CD4-positive, alpha-beta T cell (primary cell): ENCODE measurements at places on chromosomes 4 and X.

- no peak for DNase-seq
Observed at GRCh38 chr4:17817027-17817426, 6.2 kb downstream of the NCAPG start.

DNA sequence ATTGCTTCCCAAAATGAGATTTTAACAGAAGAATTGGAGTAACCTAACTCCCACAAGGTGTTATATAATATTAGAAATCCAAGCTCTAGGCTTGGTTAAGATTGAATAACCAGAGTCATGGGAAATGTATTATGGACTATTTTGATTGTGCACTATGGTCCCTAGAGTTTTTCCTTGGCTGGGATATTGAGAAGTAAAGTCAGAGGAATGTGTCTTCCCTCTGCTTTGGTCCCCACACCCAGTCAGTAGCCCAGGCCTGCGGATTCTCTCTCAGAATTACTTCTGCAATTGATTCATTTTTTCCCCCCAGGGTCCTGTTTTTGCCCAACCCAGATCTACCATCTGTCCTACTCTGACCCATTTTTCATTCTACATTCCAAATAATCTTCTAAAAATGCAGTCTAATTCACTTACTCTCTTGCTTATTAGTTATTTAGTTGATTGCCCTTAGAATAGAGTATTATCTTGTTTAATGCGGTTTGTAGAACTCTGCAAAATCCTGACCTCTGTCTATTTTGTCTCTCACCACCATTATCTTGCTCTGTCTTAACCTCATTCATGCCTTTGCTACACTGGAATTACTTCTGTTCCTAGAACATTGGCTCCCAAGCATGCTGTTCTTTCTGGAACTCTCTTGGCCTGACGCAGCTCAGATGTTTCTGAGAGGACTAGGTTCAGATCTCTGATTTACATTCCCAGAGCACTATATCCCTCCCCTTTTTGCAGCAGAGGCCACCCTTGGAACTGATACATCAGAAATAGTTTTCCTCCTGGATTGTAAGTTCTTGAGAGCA is 23.6 kb downstream of the GUCY1A1 start:
- DNase-seq, result no peak

- no peak for DNase-seq
Observed at GRCh38 chr4:19842471-19842870, 409.2 kb upstream of the SLIT2 start.

GRCh38 chr4:40378619-40379018 is 43.5 kb downstream of the CHRNA9 start:
- no peak for DNase-seq

DNA sequence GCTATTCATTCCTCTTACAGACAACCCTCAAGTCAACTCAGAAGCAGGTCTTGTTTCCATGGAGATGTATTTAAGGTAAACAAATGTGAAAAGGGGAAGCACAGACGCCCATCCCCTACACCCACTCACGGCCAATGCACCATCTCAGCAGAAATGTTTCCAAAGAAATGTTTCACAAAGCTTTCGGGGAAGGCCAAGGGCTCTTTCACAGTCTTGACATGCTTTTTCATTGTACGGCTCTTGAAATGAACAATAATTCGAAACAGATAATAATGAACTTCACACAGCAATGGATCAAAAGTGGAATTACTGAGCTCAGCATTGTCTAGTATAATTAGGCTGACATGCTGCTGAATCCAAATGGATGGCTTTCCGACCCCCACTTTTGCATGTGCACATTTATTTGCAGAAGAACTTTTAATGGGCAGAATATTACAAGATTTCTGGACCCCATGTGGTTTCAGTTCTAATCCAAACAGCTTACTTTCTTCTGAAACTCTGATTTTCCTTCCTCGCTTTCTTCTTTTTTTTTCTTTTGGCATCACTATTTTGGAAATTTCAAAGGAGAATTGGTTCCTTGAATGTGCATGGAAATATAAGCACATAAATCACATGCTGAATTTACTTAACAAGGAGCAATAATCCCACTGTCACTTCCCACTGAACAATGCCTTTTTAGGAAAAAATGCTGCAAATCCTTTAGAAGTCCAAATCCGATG is 160.9 kb downstream of the SMIM20 start:
- no peak for DNase-seq

- no peak for DNase-seq
Observed at GRCh38 chr4:86302251-86302650, 57.6 kb downstream of the MAPK10 start.

GRCh38 chr4:146186041-146186440 is 10.5 kb downstream of the LSM6 start:
- DNase-seq, result no peak

DNA sequence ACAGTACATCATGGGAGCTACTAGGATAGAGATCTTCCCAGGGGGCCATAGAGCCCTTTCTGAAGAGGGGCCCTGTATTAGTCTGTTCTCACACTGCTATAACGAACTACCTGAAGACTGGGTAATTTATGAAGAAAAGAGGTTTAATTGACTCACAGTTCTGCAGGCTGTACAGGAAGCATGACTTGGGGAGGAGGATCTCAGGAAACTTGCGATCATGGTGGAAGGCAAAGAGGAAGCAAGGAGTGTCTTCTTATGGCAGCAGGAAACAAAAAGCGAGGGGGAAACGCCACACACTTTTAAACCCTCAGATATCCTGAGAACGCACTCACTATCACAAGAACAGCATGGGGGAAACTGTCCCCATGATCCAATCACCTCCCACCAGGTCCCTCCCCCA is 4.2 kb upstream of the SLC9A6 start:
- no peak for DNase-seq
